Renal cortical epithelial cell (primary cell): ENCODE measurements at places on chromosomes 3 and 15. TPM values are rescaled to one million over a fixed set of nuclear protein-coding genes. Genes with fewer than 3 reads are reported as not detected.

DNA sequence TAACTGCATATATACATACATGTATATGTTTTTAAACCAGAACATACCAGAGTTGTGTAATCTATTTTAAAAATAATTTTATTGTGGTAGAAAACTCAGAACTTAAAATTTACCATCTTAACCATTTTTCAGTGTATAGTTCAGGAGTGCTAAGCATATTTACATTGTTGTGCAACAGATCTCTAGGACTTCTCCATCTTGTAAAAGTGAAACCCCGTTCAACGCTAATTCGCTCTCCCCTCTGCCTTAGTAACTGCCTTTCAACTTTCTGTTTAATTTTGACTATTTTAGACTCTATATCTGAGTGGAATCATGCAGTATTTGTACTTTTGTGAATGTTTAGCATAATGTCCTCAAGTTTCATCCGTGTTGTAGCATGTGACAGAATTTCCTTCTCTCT lies 51.8 kb upstream of the SSR3 start:
- DNase-seq: no peak

The SLC6A1 gene
- not detected in 2 replicates for total RNA-seq

The VPS39 gene
- total RNA-seq: 26.4 and 62.5 TPM in 2 replicates

The ANKUB1 gene
- total RNA-seq: not detected in 2 replicates

- DNase-seq: no peak
Observed at GRCh38 chr3:71142441-71143161, 440.9 kb downstream of the FOXP1 start.

GRCh38 chr3:121659586-121659985 lies 1.1 kb downstream of the HCLS1 start:
- DNase-seq: no peak
